ENCODE measurements at places on chromosomes 2 and 18. TPM values are rescaled to one million over a fixed set of nuclear protein-coding genes. Genes with fewer than 3 reads are reported as not detected.

ACTR2 gene
- 169 TPM for total RNA-seq

TEX44 gene
- not detected for total RNA-seq

SERPINB13 gene
- not detected for total RNA-seq

ZNF892 gene
- 0.42 TPM for total RNA-seq

CYTIP gene
- not detected for total RNA-seq

CNDP2 gene
- total RNA-seq: 75.2 TPM

C2orf66 gene
- total RNA-seq: 0.19 TPM

AMER3 gene
- not detected for total RNA-seq

REEP1 gene
- total RNA-seq: 0.62 TPM

ALK gene
- not detected for total RNA-seq

ZNF385B gene
- total RNA-seq: not detected
